ENCODE measurements at places on chromosomes 1 and 21.

DNA sequence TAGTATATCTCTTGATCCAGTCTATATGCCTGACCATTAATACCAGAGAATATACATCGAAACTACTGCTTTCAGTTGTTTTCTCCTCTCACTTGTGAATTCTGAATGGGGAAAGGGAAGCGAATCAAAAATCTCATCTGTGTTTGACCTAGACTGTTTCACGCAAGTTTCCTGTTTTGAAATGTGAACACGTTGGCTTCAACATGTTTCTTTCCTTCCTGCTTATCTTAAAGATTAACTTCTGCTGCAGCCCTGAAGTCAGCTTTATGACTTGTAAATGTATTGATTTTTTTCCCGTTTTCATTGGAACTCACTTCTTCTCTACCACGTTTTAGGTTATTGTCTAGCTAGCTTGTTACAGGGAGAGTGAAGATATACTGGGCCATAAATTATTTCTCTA, 49.9 kb downstream of the SNX27 start:
- no peak for DNase-seq

DNA sequence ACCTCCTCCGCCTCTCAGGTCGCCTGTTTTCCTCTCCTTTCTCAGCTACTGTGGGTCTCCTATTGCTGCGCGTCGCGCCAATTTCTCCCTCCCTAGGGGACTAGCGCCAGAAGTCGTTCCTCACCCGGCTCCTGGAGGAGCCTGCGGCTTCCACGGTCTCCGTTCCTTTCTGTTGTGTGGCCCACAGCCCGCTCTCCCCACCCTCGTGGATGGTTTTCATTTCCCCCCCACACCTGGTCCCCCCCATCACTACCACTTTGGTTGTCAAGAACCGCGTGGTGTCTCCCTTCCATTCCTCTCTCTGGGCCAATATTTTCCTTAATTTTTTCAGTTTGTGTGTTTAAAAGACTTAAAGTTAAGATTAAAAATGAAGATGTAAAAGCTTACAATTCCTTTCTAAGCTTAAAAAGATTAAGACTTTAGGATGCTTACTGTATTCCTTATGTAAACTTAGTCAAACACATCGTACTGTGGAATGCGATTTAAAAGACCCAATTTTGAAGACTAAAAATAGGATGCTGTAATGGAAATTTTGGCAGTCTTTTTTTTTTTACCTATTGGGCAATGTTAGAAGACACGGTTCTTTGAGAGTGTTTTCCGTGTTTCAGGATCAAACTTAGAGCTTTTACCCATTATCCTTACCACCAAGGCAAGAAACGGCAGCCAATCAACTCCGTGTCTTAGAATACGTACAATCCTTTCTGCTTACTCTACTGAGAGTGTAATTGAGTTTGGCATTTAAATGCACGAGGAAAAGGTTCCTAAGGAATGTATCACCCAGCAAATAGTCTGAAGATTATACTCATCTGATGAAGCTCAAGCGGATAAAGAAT, 773 bp downstream of the CNST start:
- no peak for DNase-seq

DNA sequence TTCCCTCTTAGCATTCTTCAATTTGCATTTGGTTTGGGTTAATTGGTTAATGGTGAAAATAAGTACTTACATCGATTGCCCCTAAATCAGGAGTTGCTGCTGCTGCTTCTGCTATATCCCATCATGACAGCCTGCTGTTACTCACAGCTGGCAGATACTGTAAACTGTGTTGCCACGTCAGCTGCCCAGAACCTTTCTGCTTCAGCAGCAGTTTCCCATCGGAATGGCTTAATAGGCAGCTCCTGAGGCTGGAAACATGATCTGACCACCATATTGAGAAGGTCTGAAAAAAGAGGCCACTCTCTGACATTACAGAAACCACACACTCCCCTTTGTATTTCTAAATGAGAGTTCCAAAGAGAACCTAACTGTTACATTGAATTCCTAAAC, 14.3 kb upstream of the SEC16B start:
- no peak for DNase-seq

DNA sequence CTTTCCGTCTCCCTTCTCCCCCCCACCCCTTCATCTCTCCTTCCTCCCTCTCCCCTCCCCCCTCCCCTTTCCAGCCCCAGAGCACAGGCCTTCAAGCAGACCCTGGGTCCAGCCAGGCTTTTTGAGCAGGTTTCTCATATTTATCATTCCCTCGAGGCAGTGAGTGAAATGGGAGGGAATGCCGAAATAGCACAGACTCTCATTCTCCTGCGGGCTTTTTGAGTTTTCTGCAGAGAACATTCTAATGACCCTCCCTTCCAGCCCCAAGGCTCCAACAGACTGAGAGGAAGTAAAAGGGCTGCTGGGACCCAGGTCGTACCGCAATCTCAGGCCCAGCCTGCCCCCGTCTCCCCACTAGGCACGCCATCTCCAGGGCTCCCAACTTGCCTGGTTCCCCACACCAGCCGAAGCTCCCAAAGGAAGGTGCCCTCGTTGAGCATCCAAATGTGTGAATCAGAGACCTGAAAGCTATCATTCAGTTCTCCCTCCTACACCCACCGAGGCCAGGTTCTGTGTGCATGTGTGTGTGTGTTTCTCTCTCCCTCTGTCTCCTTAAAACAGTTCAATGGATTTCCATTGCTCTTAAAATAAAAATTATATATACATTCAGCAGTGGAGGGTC, 22.3 kb downstream of the ACTA1 start:
- DNase-seq, result no peak

Data from SK-N-MC (cell line).